ENCODE measurements at places on chromosomes 1 and 21.

GRCh38 chr1:51570063-51570710, 46.7 kb upstream of the OSBPL9 start:
- DNase-seq, result peak; percentile 72

- DNase-seq, result no peak
Observed at GRCh38 chr1:211928290-211928801, 97.8 kb upstream of the LPGAT1 start.

- peak; percentile 9 for DNase-seq
Observed at GRCh38 chr1:193590102-193590501, 403.7 kb upstream of the B3GALT2 start.

DNA sequence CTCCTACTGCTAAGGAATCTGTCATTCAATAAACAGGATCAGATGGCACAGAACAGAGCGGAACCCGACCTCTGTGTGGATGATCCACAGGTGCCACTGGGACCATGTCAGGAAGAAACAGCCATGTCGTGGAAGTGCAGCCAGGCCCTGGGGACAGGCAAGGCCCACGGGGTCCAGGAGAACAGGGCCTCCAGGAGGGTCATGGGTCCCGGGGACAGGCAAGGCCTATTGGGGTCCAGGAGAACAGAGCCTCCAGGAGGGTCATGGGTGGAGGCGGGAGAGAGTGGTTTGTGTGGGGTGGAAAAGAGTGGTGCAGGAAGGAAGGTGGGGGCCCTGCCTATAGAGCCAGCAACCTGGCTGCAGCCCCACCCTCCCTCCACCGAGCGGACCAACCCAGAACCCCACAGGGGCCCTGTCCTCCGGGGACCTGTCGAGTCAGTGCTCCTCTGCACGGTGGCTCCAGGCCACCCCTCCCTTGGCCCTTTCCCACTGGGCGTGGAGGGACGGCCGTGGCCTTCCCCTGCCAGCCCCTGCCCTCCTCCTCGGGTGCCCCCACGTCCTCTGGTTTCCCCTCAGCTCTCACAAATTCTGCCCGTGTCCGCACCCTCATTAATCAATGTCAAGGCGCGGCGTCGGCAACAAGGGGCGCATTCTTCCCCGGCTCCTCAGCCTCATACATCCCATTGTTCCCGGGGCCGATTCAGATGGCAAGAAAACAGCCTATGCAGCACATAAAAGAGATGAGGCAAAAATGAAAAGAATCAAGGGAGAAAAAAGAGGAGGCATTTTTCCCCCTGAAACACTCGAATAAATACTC, 146.4 kb downstream of the PRDM16 start:
- no peak for DNase-seq

DNA sequence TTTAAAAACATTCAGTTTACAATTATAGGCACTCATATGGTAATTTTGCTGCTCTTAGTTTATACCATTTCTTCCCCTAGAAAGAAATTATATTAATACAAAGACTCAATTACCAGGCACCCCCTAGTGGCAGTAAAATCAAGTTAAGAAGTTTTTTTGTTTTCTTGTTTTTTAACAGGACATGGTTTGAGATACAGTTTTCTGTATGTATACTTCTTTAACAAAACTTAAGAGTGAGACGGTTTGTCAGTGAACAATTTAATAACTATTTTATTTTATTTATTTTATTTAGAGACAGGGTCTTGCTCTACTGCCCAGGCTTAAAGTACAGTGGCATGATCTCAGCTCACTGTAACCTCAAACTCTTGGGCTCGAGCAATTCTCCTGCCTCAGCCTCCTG, 224.6 kb downstream of the FAF1 start:
- DNase-seq, result peak; percentile 25

- peak; percentile 80 for DNase-seq
Observed at GRCh38 chr1:186974774-186975181, 146.0 kb downstream of the PLA2G4A start.

- DNase-seq, result peak; percentile 34
Observed at GRCh38 chr1:162549001-162549400, 12.5 kb upstream of the UAP1 start.

GRCh38 chr1:18515120-18515667, 34.5 kb downstream of the KLHDC7A start:
- DNase-seq, result no peak

DNA sequence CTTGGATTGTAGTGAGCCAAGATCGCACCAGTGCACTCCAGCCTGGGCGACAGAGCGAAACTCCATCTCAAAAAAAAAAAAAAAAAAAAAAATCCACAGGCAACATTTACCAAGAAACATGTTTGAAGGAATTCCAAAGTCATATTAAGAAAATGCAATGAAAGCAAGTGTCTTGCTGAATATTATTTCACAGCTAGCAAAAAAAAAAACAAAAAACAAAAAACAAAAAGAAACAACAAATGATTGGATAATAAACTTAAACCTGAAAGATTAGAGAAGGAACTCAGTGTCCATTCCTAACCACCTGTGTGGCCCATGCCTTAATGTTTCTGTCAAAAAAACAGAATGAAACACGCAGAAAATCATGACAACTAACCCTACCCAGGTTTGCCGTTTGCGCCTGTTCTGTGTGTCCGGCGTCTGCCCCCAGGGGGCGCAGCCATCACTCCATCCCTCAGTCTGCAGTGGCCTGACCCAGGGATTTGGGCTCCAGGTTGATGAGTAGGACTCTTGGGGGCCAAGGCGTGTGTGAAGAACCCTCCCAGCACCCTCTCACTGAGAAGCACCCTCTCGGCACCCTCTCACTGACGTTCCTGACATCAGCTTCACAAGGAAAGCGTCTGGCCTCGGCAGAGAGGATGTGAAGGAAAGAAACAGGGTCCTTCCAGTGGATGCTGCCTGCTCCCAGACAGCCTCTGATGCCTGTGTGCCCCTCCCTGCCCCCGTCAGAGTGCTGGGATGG, 19.2 kb upstream of the PTTG1IP start:
- peak; percentile 47 for DNase-seq

- DNase-seq, result no peak
Observed at GRCh38 chr1:105894006-105894405, 1162.5 kb upstream of the PRMT6 start.

DNA sequence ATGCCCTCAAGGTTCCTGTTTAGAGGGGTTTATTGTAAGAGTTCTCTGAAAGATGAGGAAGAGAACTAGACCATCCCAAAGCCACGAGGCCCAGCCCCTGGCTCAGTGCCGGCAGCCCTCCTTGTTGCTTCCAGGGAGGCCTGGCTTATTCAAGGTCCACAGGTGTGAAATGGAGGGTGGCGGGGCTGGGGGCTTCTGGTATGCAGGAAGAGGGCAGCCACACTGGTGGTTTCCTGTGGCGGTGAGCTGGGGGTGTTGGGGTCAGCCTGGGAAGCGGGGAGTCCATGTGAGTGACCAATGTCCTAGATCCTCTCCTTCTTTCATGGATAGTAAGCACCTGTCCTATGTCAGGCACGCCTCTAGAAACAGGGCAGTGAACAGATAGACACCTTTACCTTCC, 138.2 kb downstream of the CAMTA1 start:
- DNase-seq, result no peak

- DNase-seq, result no peak
Observed at GRCh38 chr1:183998045-183998444, 39.5 kb downstream of the COLGALT2 start.

DNA sequence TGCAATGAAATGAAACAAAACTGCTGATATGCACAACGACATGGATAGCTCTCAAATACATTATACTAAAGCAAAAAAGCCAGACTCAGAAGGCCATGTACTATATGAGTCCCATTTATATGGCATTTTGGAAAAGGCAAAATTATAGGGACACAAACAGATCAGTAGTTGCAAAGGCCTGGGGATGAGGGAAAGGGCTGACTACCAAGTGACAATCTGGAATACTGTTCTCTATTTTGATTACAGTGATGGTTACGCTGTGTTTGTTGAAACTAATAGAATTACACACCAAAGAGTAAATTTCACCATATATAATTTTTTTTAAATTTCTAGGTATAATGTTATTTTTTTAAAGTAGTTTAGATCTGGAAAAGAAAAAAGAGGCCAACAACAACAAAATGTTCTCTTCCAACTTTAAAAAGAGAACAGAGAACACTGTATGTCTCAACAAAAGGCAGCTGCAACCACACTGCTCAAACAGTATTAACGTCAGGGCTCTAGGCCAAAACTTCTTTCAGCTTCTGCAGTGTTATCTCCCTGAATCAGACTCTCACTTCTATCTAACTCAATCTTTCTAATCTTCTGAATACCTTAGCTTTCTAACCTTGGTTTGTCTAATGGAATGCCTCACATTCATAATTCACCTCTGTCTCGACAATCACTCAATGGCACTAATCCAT, 75.8 kb downstream of the FOXJ3 start:
- DNase-seq, result peak; percentile 36

- DNase-seq, result no peak
Observed at GRCh38 chr1:18348354-18348753, 132.4 kb upstream of the KLHDC7A start.

- DNase-seq, result no peak
Observed at GRCh38 chr1:28663871-28664470, 4.6 kb upstream of the GMEB1 start.

DNA sequence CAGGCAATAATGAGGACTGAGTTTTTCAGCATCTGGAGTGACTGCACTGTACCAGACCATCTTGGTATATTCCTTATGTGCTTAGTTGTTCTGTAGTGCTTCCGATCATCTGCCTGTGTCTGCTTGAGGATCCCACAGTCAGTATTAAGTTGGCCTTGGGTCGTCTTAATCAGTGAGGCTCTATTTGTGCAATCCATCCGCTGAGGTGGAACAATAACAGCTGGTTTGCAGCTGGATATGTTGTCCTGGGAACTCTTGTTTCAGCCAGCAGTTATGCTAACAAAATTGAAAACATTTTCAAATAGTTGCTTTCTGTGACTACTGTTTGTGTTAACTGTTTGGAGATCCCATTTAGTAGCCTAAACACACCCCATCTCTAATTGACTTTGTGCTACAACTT, 73.7 kb downstream of the LAMC1 start:
- DNase-seq, result no peak

- DNase-seq, result peak; percentile 70
Observed at GRCh38 chr1:16151196-16151994, 4.5 kb downstream of the EPHA2 start.

- DNase-seq, result peak; percentile 40
Observed at GRCh38 chr1:110879758-110880606, 7.0 kb downstream of the CD53 start.

DNA sequence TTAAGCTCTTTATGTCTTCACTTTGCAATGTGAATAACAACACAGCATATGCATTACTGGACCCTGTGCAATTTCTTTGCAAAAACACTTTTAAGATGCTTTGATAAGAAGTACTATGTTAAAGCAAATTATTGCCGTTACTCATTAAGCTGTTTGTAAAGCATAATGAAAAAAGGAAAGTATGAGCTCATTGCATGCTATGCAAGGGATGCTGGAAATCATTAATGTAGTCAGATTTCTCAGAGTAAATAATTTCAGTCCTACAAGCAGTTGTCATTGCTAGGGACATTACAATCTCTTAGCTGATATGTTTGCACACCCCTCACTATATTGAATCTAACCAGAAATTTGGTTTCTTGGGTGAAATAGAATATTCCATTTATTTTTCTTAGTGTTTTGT, 982.5 kb upstream of the ADGRL2 start:
- DNase-seq, result no peak

- DNase-seq, result peak; percentile 67
Observed at GRCh38 chr21:41032541-41032940, 135.4 kb upstream of the BACE2 start.

- DNase-seq, result peak; percentile 50
Observed at GRCh38 chr1:4638345-4638729, 16.1 kb upstream of the AJAP1 start.

DNA sequence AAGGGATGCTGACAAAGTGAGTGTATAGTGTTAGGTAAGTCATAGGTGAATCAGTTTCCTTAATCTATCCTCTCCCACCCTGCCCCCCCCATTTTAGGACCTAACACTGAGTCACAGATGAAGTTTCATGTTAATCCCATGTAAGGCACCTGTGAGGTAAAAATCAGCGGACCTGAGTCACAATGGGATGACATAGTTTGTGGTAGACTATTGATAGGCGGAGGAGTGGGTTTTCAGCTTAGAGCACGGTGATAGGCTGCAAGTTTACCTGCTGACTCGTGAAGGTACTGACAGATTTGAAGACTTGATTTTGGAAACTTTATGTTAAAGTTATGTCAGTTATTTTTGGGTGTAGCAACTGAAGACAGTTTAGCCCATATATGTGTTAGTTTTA, 1.7 kb downstream of the TOR1AIP1 start:
- peak; percentile 57 for DNase-seq

GRCh38 chr1:56799605-56800400, 19.4 kb downstream of the FYB2 start:
- DNase-seq, result peak; percentile 85

- no peak for DNase-seq
Observed at GRCh38 chr1:228184152-228184551, 18.5 kb downstream of the IBA57 start.

DNA sequence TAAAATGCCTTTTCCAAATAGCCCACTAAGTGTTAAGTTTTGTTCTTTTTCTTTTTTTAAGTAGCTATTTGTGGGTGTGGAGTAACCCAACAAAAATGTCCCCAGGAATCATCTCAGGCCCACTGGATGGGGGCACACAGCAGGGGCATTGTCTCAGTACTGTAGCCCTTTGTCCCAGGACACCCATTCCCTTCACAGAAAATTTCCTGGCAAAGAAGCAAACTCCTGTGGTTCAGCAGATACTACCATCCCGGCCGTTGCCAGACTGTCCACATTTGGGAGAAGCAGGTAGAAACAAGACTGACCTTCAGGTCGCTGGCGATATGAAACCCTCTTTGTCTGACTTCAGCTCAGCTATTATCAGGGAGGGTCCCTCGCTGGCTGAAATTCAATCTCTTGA, 23.7 kb upstream of the SRRM1 start:
- DNase-seq, result no peak

DNA sequence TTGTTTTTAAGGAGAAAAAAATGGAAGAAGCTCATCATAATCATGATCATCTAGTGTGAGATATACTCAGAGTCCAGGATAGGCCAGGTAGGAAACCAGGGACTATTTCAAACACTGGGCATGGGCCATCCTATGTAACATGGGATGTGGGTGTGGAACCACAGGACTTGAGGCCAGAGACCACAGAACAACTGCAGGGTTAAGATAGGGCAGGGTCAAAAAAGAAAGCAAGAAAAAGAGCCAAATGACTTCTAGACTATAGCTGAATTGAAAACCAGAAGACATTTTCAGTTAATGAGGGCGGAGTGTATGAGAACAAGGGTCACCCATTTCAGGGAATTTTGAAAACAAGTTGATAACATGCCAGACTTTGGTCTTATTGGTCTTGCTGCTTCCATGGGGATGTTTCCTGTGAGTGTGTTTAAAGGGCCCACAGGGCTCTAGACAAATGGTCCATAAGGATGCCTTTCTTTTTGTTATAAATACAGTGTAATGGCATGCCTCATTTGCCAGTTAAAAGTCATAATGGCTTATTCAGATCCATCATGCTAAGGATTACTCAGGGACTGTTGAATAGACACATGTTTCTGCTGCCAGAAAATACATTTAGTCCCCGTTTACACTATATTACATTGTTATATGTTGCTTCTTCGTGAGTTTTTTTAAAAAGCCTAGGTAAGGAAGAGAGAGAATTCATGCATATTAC, 182.0 kb upstream of the C21orf91 start:
- no peak for DNase-seq

- DNase-seq, result peak; percentile 93
Observed at GRCh38 chr1:93623875-93624274, 57.8 kb downstream of the BCAR3 start.

Data from M059J (cell line).